ENCODE measurements at places on chromosomes 3 and 15.

GRCh38 chr3:171295484-171296373, 164.5 kb downstream of the TNIK start:
- no peak for DNase-seq

DNA sequence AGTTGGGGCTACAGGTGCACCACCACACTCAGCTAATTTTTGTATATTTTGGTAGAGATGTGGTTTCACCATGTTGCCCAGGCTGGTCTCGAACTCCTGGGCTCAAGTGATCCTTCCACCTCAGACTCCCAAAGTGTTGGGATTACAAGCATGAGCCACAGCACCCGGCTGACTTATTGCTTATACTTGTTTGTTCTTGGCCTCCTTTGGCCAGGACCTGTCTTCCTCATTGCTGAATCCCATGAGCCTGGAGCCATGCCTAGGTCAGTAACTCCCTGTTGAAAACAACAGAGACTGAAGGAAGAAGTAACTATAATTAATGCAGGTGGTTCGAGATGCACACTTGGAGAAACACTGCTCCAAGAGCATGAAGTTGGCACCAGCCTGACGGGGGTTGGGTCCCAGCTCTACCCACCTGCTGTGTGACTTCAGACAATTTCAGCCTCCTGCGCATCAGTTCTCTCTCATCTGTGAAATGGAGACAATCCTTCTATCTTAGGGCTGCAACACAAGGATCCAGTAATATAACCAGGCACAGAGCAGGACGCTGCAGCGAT, 38.9 kb downstream of the CPN2 start:
- DNase-seq, result no peak

DNA sequence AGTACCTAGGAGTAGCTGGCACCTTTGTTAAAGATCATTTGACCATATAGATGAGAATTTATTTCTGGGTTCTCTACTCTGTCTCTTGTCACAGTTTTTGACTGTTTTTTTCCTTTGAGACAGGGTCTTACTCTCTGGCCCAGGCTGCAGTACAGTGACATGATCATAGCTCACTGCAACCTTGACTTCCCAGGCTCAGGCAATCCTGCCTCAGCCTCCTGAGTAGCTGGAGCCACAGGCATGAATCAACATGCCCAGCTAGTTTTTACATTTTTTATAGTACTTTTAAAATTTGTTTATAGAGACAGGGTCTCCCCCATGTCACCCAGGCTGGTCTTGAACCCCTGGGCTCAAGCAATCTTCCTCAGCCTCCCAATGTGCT, 45.0 kb downstream of the BCL2L10 start:
- DNase-seq, result no peak

- DNase-seq, result no peak
Measured at GRCh38 chr15:31335989-31336592, 9.5 kb downstream of the KLF13 start.

- DNase-seq, result peak; percentile 5
Measured at GRCh38 chr15:55942332-55942731, 51.1 kb downstream of the NEDD4 start.

GRCh38 chr15:39244776-39245175, 336.1 kb upstream of the THBS1 start:
- DNase-seq, result no peak

DNA sequence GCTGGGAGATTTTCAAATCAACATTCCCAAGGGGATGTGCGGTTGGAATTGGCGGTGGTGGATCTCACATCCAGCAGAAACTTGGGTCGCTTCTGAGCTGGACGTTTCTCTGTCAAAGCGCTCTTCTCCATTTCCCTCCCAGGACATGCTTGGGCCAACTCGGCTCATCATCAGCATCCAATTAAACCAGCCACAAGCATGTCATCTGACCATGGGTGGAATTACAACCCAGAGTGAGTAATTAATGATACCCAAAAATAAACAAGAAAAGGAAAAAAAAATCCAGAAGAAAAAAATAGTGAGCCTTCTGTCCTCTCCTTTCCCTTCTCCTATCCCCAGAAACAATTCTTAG, 111.2 kb downstream of the XXYLT1 start:
- DNase-seq, result no peak

DNA sequence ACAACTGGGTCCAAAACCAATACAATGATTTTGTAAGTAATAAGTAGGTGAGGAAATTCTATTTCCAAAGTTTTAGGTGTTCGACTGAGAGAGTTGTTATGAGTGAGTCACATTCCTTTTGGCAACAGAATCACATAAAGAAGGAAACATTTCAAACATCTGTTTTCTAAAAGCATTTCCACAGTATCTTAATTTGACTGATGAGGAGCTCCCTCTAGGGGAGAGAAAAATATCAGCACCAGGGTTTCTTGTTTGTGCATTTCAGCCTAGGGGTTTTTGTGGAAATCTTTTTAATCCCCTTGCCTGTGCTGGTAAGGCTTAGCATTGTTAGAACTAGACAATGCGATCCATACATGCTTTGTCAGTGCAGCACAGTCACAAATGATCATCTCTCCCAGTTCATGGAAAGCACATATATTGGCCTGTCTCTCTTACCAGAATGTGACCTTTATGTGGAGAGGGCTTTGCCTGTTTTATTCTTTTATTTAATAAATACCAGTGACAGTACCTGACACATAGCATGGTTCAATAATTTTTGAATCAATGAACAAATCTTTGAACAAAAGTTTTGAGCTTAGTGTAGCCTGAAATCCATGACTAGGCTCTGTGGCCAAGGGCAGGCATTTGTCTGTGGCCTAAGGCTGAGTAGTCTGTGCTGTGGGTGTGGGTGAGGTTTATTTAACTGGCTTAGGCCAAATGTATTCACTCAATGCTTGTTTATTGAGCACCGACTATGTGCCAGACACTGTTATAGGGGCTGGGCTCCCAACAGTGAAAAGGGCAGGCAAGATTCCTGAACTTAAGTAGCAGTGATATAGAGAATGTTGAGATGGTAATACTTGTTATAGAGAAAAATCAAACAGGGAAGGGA, 21.1 kb upstream of the IQCF6 start:
- DNase-seq, result peak; percentile 71

GRCh38 chr3:114207768-114208167, 28.9 kb upstream of the DRD3 start:
- DNase-seq, result no peak

GRCh38 chr3:29591579-29591978, 310.7 kb downstream of the RBMS3 start:
- DNase-seq, result no peak

GRCh38 chr3:183692436-183692835, 5.2 kb upstream of the YEATS2 start:
- no peak for DNase-seq

Data from CD4-positive, alpha-beta T cell treated with Interleukin-10 for 1 hour (primary cell).